ENCODE measurements at places on chromosomes 2 and 18.

GRCh38 chr2:96124406-96125265 lies 8.3 kb upstream of the ADRA2B start:
- no peak for DNase-seq

DNA sequence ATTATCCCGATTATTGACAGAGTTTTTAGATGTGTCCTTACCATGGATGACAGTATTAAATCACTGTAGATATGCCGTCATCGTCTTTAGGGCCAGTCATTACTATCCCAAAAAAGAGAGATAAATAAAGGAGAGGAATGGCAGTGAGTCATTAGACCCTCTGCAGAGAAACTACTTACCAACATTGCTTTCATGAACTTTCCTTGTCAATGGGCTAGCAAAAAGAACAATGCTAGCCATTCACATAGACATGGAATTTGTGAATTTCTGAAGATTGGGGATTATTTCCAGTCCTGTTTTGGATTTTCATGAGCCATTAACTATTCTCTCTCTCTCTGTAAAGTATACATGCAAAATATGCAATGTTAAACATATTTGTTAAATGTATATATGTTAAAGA lies 319.4 kb upstream of the FANCL start:
- DNase-seq: no peak

GRCh38 chr2:201433394-201433995 lies 17.8 kb downstream of the TRAK2 start:
- DNase-seq: no peak

DNA sequence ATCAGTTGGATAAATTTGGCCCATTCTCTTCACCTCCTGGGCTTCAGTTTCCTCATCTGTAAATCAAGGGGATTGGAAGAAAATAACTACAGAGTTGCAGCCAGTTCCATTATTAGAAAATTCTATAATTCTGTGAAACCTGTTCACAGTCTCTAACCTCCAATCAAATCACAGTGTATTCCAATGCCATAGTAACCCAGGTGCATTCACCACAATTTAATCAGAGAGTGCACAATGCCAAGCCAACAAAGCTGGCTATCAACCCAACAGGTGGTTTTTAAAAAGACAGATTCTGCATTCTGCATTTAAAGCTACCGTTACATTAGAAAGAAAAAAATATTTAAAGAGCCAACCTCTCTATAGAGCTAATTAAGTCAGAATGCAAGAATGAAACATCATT lies 308.6 kb downstream of the RNF144A start:
- no peak for DNase-seq
